ENCODE measurements at places on chromosomes 2 and 18.
A peak's percentile ranks its signal among the peaks of the same experiment; 100 is the strongest.

DNA sequence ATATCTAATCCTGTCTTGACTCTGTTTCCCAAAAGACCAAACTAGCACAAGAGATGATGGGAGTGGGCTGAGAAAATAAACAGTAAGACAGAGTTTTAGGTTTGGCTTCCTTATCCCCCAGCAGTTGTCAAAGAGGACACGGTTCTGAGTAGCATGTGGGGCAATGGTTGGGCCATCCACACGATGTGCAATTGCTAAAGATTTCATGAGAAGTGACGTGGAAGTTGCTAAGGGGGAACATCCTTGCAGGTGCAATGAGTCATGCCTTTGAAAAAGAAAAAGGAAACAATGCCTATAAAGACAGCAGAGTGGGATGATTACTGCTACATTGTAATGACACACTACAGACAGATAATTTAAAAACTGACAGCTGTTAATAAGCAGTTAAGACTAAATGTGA is 1395.8 kb downstream of the LRP1B start:
- DNase-seq: peak; percentile 36

DNA sequence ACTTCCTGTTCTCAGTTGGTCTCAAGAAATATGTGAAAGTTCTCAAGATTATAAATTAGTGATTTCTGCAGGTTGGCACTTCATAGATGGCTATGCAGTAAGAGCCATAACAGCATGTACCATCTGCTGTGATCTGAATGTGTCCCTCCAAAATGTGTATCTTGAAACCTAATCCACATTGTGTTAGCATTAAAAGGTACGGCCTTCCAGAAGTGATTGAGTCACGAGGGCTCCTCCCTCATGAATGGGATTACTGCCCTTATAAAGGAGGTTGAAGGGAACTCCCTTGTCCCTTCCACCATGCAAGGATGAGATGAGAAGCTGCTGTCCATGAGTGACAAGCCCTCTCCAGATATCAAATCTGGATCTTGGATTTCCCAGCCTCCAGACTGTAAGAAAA is 45.0 kb downstream of the METTL4 start:
- DNase-seq: no peak

- DNase-seq: no peak
These were observed 12.0 kb upstream of the GTF2A1L start for GRCh38 chr2:48605482-48606175.

- DNase-seq: peak; percentile 16
These were observed 526 bp downstream of the CHN1 start for GRCh38 chr2:175004730-175004979.

DNA sequence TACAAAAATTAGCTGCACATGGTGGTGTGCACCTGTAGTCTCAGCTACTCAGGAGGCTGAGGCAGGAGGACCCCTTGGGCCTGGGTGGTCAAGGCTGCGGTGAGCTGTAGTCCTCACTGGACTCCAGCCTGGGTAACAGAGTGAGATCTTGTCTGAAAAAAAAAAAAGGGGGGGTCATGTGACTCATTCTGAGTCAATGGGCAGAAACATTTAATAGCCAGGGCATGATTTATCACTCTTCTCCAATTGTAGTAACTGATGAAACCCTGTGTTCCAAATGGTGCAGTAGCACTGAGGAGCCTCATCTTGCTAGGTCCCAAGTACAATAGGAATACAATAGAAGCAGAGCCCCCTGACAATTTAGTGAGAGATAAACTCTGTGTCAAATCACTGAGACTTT is 78.9 kb upstream of the CCDC68 start:
- peak; percentile 58 for DNase-seq

DNA sequence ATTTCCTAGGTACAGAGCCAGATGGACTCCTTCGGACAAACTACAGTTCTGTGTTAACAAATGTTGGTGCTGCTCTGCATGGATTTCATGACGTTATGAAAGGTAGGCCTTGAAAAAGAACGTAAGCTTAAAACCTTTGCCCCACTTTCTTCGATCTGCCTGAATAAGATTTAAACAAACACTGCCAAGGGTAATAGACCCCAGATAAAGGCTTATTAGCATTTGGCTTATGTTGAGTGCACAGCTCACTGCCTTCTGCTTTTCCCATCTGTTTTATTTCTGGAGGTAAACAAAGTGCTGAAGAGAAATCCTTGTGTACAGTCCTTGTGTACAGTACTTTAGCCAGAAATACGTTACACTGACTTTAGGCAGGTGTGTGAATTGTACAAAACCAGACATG is 50.0 kb upstream of the STON1 start:
- no peak for DNase-seq

Data from HT1080 (cell line).